ENCODE measurements at places on chromosomes 6 and 20.

DNA sequence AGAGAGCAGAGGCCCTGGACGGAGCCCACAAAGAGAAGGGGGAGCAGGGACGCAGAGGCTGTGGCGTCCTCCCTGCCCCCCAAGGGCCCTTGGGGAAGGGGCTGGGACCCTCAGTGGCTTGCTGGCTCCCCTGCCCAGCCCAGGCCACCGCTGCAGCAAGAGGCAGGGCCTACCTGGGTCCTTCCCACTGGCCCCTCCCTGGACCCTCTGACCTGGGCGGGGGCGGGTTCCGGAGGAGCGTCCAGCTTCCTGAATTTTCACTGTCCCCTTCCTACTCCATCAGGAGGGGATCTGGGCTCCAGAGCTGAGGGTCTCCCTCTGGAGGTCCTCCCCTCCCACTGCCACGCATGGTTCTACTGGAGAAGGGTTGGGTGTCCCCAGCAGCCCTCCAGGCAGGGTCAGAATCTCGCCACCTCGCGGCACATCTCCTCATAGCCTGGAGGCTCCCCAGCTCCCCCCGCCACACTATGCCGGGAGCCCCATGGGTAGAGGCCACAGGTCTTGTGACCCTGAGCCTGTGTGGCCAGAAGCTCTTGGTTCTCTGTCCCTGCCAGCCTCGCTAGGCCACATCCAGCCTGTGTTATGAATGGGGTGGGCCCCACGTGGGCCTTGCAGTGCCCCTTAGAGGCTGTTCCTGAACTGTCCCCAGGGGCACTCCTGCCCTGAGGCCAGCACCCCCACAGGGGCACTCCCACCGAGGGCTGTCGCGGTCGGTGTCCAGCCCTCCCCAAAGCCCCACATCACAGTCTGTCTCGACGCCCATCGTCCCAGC is 1.0 kb upstream of the SOX18 start:
- no peak for DNase-seq

- DNase-seq = no peak
Measured at GRCh38 chr6:92024110-92024509, 1395.2 kb downstream of the EPHA7 start.

GRCh38 chr20:16222859-16223411 is 350.3 kb downstream of the KIF16B start:
- no peak for DNase-seq

GRCh38 chr20:44689809-44690208 is 25.4 kb upstream of the CCN5 start:
- no peak for DNase-seq

- no peak for DNase-seq
Measured at GRCh38 chr20:17171746-17172280, 55.0 kb upstream of the PCSK2 start.

DNA sequence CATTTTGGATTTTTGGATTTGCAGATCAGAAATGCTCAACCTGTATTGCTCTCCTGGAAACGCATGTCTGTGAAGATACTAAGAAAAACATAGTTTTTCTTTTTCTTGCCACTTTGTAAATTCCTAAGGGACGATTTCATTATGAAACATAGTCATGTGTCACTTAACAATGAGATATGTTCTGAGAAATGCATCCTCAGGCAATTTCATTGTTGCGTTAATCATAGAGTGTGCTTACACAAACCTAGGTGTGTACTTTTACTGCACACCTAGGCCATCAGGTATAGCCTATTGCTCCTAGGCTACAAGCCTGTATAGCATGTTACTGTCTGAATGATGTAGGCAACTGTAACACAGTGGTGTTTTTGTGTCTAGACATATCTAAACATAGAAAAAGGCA is 13.4 kb upstream of the THEMIS start:
- DNase-seq = no peak

GRCh38 chr20:42338294-42339201 is 720.4 kb upstream of the CHD6 start:
- no peak for DNase-seq

- DNase-seq = no peak
Measured at GRCh38 chr6:137700161-137700560, 166.9 kb upstream of the TNFAIP3 start.

DNA sequence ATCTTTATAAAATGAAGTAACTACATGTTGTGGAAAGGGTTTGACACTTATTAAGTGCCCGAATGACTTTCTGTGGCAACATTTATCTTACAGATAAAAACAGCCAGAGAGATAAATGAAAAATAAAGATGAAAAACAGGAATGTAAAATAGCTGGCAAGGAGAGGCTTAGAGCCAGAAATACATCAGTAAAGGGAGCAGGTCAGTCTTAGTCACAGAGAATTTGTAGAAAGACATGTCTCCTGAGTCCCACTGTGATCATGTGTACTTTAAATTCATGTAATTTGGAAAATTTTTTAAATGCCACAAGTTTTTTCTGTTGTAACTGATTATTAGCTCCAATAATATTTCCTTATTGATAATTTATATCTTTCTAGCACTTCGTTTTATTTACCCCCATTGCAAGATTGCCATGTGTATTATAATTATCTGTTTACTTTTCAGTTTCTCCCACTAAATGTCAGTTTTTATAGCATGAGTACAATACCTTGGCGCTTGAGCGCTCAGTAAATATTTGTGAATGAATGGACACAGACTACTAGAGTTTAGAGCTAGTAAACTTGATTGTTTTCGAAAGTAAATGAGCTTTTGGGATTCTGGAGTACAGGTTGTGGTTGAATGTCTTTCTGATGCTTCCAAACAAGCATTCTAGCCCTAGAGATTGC is 15.2 kb downstream of the TAB2 start:
- no peak for DNase-seq

DNA sequence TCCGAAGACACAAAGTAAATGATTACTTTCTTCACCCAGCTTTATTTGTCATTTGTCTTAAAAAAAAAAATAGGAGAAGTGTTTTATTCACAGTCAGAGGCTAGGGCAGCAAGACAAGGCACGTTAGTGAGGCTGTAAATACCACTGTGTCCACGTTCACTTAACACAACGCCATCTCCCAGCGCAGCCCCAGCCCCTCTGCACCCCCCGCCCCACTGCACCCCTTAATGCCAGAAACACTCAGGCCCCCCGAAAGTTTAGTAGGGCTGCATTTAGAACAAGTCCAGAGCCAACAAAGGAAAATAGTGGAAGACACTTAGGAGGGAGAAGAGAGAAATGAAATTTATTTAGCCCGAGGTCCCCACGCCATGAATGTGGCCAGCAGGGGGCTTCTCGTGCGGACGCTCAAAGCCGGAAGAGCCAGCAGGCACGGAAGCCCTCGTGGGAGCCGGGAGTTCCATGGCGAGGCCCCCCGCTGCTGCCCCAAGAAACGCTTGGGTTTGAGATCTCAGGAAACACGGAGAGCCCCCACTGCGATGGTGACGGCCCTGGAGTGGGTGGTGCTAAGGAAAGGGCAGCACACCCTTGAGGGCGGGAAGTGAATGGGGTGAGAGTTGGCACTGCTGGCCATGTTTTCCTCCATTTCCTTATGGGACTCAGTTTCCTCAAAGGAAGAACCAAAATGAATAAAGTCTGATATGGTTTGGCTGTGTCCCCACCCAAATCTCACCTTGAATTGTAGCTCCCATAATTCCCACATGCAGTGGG is 50.2 kb downstream of the IYD start:
- DNase-seq = peak; percentile 50

DNA sequence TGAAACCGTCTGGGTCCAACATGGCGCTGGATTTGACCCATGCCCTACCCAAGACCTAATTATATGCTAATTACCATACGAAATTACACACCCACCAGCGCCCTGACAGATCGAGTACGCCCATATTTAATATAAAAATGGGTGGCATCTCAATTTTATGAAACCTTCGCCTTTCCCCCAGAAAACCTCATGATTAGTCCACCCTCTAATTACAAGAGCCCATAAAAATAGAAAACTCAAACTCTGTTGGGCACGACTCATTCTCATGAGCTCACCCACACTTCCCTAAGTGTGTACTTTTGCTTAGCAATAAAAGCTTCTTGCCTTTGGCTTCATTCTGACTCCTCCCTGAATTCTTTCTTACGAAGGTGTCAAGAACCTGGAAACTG is 136.4 kb downstream of the OR2B2 start:
- no peak for DNase-seq

DNA sequence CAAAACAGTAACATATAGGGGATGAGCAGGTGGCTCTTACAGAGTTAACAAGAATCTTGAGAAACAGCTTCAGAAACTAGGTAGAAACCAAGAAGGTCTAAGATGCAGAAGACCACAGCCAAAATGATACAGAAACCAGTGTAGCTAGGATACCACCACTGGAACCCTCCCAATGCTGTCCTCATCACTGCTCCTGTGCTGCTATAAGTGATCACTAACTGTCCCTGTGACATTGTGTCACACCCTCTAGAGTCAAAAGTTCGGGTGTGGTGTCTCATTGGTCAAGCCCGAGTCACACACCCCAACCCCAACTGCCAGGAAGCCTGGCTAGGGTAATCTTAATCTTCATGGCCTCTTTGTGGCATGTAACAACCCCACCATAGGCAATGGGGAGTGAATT is 153.1 kb downstream of the RCAN2 start:
- DNase-seq = no peak

DNA sequence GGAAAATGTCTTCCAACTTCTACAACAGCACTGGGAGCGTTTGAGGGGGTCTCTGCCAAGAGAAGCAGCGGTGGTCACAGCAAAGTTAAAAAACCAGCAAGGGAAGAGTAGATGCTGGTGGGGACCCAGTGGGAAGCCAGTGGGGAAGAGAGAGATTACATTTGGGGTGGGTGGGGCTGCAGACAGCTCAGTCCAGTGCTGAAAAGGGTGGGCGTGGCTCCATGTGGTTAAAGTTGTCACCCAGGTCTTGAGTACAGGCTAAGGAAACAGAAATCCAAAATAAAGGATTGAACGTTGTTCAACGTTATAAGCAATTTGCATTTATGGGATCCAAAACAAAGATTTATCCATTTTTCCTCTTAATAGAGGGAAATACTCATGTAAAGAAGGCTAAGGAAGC is 106.3 kb upstream of the LY86 start:
- no peak for DNase-seq

DNA sequence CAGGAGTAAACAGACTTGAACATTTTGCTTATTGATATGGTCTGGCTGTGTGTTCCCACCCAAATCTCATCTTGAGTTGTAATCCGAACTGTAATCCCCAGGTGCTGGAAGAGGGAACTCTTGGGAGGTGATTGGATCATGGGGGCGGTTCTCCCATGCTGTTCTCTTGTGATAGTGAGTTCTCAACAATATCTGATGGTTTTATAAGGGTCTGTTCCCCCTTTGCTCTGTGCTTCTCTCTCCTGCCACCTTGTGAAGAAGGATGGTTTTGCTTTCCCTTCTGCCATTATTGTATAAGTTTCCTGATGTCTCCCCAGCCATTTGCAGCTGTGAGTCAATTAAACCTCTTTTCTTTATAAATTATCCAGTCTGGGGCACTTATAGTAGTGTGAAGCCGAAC is 40.0 kb downstream of the MYLIP start:
- DNase-seq = no peak

- DNase-seq = no peak
Measured at GRCh38 chr6:70508953-70509352, 57.8 kb upstream of the SDHAF4 start.

DNA sequence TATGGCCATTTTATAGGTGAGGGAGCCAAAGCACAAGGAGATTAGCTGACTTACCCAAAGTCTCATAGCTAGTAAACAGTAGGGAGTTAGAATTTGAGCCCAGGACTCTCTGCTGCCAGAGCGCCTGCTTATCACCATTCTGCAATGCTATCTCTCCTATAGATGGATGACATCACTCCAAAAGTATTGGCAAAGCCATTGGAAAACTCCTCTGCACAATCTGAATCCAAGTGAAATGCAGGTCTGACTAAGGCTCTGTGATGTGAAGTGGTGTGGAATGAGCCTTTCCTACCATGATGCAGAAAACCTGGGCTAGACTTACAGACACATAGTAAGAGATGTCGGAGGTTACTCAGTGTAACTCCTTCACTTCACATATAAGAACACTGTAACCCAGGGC is 106.3 kb downstream of the GRM1 start:
- no peak for DNase-seq

GRCh38 chr6:113110211-113110610 is 746.9 kb upstream of the MARCKS start:
- no peak for DNase-seq

Measured in activated CD4-positive, CD25-positive, alpha-beta regulatory T cell treated with anti-CD3 and anti-CD28 coated beads, Interleukin-2, amount 50 U/mL, for 72 hours (primary cell).